ENCODE measurements at places on chromosomes 1 and 21.

GRCh38 chr1:235265900-235266299 lies 62.1 kb downstream of the ARID4B start:
- no peak for DNase-seq

- no peak for DNase-seq
Measured at GRCh38 chr1:196034080-196034706, 574.0 kb downstream of the KCNT2 start.

DNA sequence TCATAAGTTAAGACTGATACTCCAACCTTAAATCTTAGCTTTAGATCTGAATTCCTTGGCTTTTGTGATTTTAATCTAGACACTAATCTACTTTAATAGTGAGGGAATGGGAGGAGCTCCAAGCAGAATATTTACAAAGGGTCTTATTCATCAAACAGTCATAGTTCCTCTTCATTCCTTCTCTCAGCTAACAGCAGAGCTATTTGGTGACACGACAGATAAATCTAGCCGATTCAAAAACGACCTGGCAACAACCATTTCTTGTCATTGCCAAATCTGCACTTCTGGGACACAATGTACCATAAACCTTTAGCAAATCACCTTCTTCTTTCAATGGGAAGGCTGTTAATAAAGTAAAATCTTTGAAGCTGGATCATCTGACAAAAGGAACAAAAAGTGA lies 52.8 kb upstream of the FOXD3 start:
- DNase-seq, result no peak

- DNase-seq, result no peak
Measured at GRCh38 chr21:21200103-21200938, 202.1 kb downstream of the NCAM2 start.

DNA sequence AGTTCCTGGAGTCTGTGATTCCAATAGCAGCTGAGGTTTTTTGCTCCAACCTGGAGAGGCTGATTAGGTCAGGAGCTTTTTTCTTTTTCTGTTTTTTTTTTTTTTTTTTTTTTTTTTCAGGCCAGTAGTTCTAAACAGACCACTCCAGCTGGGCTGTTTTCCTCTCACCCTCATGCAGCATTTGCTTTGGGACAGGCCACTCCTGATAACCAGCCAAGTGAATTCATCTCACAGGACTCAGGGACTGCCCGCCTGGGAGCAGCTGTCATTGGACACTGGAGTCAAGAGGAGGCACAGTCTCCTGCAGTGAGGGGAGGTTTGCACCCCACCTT lies 22.9 kb downstream of the PLXNA2 start:
- DNase-seq, result no peak

GRCh38 chr1:172917972-172918371 lies 132.8 kb downstream of the TNFSF18 start:
- DNase-seq, result no peak

DNA sequence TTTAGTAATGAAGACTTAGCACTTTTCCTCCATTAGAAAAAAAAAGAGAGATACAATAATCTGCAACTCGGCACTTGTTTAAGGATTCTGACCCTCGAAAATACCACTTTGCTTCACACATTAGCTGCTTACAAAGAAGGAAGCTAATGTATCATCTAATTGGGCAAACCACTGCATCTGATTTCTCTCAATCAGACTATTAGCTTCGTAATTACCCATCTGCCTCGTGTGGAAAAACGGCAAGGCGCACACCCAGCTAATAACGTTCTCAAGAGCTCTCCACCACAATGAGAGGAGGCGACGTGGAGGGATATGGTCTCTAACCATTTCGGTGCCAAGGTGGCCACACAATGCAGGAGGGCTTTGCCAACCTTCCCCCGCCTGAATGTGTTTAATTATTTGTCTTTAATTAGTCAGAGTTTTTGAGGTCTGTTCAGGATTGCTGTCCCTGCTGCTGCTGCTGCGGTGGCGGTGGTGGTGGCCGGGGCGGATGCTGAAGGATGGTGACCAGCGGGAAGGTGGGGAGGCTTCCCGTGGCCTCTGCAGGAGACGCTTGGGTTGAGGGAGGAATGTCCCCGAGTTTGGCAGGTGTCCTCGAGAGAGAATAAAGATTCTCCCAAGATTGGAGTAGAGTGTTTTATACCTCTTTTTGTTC lies 374.5 kb downstream of the RPS6KC1 start:
- DNase-seq, result no peak

- DNase-seq, result no peak
Measured at GRCh38 chr1:225508538-225509375, 80.9 kb upstream of the LBR start.

DNA sequence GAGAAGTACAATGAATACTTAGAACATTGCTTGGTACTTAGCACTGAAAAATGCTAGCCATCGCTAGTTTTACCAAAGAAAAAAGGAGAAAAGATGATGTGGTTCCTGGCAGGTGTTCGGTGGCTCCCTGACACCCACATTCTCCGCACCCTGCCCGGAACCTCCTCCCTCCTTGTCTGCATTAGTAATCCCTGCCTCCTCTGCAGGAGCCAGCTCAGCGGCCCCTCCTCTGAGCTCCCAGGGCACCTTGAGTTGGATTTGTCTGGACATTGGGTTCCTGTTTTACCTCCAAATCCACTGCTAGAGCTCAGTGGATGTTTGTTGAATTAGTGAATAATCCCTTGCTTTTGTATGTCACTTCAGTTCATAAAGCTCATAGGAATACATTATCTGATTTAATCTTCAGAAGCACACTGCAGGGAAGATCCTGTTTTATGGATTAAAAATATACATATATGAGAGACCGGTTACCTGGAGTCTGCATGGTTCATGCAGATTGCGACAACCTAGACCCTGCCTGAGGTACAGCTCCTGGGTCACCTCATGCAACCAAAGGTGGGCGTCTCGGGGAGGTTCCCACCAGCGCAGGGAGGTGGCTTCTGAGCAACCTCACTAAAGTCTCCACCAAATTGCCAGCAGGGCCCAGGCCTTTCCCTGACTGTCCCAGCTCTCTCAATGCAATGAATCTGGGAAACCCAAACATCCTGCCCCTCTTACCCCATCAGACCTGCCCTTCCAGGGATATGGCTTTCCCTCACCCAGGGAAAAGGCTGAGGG lies 24.2 kb downstream of the PCAT6 start:
- no peak for DNase-seq

DNA sequence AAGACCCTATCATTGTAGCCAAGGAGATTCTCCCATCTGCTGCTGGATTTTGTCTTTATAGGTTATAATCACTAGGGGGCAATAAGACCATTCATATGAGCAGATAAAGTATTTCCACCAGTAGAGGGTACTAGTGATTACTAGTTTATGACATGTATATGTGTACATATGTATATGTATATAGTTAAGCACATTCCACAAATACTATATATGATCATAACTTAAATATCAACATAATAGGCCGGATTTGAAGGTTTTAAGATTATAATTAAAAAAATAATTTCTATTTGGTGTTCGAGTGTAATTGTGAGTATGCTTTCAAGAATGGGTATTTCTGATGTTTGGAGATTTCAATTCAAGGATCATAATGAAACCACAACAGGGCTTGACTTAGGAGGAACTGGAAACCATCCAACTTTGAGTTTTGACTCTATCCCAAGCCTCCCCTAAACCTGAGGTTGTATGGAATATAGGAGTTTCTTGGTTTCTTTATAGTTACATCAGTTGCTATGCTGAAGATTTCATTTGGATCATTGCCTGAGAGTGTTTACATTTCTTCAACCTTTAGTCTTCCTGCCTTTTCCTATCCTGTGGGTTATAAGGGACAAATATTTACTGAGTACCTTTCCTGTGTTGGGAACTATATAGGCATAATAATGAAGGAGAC lies 16.9 kb downstream of the TCEANC2 start:
- no peak for DNase-seq

- DNase-seq, result no peak
Measured at GRCh38 chr1:203913073-203913521, 51.7 kb downstream of the SNRPE start.

DNA sequence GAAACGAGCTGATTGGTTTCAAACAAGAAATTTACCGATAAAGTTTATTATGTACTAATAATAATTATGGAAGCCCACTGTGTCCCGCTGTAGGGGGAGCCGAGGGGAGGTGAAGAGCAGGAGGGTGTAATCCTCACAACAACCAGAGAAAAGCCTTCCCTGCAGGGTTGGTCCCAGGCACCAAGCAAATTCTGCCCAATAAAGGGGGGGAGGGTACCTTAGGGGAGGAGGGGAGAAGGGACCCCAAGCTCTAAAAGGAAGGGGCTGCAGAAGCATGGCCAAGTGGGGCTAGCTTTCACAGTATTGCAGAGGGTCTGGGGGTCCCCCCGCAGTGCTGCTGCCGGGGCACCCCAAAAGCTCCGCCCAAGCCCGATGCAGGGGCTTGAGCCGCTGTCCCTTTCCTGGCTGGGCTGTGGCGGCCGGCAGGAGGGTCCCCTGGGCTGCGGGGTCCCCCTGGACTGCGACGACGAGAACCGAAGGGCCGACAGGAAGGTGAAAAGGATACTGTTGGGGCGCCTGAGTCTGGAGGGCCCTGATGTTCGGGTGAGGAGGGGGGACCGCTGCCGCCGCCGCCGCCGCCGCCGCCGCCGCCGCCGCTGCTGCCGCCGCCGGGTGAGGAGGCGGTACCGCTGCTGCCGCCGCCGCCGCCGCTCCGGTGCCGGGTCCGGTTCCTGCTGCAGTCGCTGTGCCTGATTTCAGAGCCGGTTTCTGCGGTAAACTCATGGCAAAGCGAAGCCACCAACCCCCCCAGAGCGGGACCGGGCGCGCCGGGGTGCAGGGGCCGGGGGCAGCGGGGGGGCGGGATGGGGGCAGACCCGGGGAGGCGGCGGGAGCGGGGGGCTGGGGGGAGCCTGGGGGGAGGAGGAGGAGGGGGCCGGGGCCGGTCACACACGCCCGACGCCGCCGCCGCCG lies 771 bp downstream of the EIF4G3 start:
- peak; percentile 56 for DNase-seq

GRCh38 chr21:27173053-27173452 lies 206.2 kb upstream of the ADAMTS5 start:
- DNase-seq, result no peak

DNA sequence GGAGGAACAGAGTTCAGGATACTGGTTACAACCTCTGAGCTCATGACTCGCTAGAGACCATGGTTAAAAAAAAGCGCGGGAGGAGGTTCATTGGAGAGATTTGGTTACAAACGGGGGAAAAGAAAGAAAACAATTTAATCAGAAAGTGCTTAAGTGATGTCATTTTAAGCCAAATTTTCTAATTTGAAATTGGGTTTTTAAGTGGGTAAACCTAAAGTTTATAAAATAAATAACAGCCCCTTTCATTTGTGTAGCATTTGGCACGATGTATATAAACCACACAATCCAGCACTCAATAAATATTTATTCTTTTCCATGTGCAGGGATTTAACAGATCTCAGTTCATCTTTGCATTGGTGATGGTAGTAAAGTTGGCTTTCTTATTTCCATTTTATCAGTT lies 7.0 kb upstream of the DPT start:
- DNase-seq, result no peak

DNA sequence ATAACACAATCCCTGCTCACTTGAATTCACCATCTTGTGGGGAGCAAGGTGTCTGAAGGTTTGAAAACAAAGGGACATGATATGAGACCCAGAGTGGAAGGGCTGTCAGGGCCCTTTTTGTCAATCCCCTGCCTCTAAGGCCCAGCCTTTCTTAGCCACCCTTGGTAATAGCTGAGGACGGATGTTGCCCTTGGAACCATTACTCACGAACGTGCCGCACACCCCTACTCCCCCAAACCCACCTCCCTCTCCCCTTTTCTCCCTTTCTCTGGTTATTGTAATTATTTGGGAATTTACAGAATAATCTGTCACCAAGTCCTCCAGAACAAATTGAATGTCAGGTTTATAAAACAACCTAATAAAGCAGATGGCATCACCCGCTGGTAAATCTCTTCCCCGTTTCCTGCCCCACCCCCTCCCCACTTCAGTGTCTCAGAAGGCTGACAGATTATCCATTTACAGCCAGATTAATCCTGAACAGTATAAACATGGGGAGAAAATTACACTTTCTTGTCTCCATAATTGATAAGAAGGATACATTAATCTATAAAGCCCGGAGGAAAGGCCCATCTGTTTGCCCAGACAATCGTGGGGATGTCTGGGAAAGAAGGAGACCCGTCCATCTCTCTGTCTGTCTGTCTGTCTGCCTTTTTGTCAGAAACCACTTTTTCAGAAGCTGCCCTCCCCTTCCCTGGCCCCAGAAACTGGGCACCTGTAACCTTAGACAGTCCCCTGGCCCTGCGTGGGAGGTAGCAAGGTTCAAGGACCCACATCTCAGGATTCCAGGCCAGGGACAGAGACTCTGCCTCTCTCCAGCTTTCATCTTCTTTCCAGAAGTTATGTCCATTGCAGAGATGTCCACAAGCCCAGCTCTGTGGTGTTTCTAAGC lies 60.6 kb upstream of the CD34 start:
- no peak for DNase-seq

DNA sequence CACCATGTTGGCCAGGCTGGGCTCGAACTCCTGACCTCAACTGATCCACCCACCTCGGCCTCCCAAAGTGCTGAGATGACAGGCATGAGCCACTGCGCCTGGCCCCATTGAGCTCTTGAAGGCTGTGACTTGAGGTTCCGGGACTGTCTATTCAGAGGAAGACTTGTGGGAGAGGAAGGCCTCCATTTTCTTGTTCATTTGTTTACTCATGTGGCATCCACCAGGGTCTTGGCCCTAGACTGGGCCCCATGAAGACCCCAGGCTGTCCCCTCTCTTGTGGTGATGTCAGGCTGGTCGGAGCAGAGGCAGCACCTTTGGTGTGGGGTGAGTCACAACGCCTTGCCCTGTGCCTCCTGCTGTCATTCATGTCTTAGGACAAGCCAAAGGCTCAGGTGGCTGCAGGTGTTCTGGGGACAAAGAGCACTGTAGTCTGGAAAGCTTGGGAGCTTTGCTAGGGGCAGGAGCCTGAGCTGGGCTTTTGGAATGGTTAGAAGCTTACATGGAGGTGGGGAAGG lies 224.6 kb upstream of the C1orf174 start:
- no peak for DNase-seq

DNA sequence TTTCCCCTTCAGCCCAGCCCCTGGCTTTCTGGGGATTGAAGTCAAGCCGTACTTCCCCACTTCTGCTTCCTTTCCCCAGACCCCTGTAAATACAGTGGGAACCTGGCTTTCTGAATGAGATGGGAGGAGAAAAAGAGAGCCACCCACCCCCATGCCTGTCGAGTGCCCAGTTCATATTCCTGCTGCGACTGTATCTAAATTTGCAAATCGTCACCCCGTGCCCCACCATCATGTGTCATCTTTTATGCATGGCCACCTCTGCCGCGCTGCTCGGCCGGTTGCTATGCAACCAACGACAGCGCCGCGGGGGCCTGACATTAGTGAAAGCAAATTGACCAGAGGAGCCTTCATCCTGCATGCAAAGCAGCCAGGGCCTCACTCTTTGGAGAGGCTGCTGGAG lies 143.0 kb downstream of the ELAVL4 start:
- DNase-seq, result no peak

- DNase-seq, result no peak
Measured at GRCh38 chr21:45382697-45382997, 22.3 kb upstream of the COL18A1 start.
